Foreskin keratinocyte (primary cell): ENCODE measurements at places on chromosomes 2 and 18.

DNA sequence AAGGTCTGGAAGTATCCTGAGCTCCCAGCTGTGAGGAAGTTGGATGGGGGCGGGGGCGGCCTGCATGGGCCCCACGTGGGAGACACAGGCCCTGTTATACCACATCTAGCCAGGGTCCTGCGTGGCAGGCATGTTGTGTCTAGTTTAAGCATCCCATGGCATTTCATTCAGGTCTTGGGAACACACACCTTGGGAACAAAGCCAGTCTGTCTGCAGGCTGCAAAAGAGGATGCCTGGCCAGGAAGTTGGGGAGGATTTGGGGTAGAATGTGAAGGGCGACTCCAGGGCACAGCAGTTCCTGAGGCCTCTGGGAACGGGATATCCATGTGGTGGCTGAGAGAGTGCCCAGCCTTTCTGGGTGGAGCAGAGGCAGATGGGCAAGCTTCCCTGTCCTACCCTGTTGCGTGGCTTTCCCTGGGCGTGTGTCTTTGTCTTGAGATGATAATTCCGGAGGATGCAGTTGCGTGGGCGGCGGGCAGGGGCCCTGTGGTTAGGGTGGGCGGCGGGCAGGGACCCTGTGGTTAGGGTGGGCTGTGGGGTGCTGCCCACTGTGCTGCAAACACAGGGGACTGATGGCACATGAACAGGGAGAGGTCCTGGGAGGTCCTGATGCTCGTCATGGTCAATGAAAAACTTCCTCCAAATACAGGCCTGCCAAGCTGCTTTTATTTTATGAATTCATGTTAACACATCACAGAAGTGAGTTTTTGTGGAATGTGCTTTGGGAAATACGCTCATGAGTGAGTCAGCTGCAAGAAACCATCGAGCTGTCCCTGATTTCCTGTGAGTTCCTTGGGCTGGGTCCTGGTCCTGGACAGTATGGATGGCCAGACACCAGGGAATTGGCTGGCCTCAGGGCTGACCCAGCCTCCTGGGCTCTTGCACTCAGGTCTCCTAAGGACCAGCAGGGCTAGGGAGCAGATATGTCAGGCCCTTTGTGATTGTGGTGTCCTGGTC, 90.0 kb upstream of the HS6ST1 start:
- peak; percentile 71 for DNase-seq

DNA sequence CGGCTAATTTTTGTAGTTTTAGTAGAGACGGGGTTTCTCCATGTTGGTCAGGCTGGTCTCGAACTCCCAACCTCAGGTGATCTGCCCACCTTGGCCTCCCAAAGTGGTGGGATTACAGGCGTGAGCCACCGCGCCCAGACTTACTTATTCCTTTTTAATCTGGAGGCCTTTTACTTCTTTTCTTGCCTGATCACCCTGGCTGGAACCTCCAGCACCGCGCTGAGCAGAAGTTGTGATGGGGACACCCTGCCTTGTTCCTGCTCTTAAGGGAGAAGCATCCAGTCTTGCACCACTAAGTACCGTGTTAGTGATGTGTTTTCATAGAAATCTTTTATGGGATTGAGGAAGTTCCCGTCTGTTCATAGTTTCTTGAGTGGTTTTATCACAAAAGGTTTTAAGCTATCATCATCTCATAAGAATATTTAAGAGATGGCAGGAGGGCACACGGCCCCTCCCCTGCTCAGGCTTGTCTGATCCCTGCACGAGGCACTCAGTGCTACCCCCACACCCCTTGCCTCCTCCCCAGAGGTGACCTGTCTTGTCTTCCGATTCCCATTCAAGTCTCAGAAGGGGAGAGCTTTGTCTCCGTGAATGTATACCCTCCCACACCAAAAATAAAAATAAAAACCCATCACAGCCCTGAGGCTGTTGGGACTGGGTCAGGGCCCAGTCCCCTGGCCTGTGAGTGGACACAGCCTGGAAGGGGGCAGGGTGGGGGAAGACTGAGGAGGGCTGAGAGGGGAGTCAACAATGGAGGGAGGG, 65.3 kb upstream of the SMAD7 start:
- DNase-seq, result no peak

GRCh38 chr2:85145116-85145820, 12.1 kb downstream of the TCF7L1 start:
- no peak for DNase-seq

DNA sequence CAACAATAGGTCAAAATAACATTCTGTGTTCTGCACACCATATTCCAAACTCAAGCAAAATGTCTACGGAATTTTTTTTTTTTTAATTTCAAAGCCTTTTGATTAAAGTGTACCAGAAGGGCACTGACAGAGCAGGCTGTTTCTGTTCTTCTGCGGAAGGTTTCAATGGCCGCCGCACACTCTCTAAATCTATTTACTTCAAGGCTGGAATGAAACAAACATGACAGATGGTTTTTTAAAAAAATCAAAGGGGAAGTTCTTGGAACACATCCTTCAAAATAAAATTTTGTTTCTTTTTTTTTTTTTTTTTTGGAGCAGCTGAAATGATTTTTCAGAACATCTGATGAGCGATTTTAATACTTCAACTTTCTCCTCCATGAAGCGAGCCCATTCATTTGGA, 259.1 kb downstream of the TXNL1 start:
- no peak for DNase-seq

- DNase-seq, result no peak
Measured at GRCh38 chr18:74399091-74399887, 57.8 kb downstream of the DIPK1C start.

DNA sequence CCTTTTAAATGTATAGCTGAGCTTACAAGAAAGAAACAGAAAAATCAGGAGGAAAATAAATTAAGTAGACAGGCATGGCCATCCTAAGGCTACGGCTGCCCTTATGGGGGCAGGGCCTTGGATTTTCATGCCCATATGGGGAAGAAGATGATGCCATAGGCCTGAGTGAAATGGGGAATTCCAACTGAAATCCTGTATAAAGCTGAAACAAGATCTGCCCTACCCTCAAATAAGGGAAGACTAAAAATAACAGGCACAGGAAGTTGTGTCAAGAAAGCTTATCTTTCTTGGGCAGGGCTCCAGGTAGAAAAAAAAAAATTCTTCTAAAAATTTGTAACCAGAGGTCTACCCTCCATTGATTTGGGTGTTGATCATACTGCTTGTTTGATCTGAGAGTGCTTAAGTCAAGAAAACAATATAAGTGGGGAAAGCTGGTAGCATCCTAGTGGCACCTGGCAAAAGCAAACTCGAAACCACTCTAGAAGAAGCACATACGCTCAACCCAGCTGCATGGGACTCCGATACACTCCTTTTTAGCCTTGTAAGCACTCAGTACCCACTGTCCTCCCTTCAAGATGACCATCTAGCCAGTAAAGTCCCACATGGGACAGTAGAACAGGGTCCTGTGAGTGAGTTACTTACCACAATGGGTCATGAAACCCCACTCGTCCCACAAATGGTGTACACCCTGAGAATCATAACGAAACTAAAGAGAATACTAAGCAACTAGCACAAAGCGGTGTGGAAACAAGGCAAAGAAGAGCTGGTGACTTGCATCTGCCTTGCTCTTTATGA, 22.3 kb downstream of the DNAH7 start:
- DNase-seq, result peak; percentile 42

DNA sequence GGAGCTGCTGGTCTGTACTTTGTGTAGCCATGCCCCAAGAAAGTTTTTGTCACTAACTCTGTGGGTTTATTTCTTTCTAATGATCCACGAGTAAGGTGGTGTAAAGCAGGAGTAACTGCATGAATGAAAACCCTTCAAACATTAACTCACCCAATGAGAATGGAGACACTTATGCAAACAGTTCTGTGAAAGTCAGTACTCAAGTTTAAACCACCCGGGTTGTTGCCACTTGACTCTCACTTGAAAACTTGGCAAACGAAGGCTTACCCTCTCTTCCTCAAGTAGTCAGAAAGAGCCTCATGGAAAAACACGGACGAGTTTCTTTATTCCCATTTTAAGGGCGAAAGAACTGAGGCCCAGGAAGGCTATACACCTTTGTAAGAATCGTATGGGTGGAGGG, 117.5 kb downstream of the MMADHC start:
- DNase-seq, result no peak

DNA sequence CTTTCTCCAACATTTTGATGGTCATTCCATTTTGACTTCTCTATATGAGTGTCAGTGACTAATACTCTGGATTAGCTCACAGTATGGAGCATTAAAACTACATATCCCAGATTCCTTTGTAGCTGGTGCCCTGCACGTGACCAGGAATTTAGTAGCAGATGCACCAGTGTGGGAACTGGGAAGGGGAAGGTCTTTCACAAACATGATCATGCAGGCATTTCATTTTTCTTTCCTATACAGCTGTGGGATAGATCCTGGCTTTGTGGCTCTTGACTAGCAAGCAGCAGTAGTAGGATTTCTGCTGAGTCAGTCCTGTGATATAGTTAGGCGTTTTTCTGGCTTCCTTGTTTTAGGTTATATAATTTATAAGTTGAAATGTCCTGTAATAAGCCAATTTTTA, 971.0 kb upstream of the CDH2 start:
- DNase-seq, result peak; percentile 85

DNA sequence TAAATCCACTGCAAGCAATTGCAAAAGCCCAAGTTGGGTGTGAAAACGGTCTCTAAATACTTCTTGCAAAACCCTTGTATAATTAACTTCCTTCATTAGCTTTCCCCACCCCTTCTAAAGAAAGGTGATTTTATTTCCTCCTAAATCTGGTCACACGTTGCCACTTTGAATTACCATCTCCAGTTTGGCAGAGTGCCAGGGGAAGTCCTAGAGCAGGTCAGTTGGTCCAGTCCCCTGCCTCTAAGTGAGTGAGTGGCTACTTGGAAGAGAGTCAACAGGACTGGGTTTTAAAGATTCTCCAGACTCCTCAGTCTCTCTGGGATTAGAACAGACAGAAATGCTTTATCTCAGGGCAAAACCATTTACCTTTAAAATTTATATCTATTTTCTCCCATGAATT, 18.7 kb upstream of the LYPD6B start:
- no peak for DNase-seq

- DNase-seq, result peak; percentile 35
Measured at GRCh38 chr2:168064011-168064998, 183.1 kb downstream of the STK39 start.

DNA sequence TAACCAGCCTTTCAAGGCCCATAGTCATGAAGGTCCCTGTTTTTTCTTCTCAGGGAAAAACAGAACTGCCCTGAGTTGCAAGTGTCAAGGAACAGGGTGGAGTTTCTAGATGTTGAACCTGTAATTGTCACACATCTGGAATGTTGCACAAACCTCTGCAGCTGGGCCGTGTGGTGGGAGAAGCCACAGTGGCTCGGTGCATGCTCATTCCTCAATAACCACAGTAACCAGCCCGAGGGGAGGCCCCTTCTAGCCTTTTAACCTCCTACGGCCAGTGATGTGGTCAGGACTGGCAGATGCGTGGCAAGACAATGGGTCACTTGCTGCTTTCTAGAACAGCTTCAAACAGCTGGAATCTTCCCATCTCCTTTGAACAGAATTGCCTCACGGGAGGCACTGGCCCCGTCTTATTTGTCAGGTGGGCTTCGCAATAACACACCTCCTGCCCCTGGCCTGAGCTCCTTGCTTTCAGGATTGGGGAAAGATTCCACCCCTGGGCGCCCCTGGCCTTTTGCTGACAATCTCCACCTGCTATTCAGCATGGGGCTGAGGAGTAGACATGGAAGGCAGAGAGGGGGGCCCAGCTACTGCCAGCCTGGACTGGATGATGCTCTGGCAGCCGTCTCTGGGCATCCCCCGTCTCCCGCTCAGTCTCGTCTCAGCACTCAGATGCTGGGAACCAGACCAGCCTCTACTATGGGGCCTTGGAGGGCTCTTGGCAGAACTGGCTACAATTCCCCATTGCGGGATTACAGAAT, 102.9 kb downstream of the KLHL29 start:
- DNase-seq, result peak; percentile 16

DNA sequence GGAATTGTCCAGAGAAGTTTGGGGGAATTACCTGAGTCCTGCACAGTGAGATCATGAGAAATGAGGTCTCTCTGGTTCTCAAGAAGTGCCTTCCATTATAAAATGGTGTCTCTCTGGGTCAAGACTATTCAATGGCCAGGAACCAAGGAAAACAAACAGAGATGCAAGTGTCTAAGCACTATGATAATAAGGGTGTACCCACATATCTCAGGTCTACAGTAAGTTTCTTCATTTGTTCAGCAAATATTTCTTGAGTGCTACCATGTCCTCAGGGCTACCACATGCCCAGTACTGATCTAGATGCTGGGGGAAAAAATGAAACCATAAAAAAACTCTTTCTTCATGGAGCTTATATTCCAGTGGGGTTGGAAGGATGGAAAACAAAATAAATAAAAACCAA, 170.0 kb downstream of the ACKR3 start:
- DNase-seq, result no peak

- DNase-seq, result peak; percentile 83
Measured at GRCh38 chr18:4789506-4789905, 334.4 kb upstream of the DLGAP1 start.

- no peak for DNase-seq
Measured at GRCh38 chr2:104385743-104386142, 468.2 kb upstream of the POU3F3 start.

- peak; percentile 92 for DNase-seq
Measured at GRCh38 chr2:108199726-108200125, 40.0 kb upstream of the SULT1C3 start.

DNA sequence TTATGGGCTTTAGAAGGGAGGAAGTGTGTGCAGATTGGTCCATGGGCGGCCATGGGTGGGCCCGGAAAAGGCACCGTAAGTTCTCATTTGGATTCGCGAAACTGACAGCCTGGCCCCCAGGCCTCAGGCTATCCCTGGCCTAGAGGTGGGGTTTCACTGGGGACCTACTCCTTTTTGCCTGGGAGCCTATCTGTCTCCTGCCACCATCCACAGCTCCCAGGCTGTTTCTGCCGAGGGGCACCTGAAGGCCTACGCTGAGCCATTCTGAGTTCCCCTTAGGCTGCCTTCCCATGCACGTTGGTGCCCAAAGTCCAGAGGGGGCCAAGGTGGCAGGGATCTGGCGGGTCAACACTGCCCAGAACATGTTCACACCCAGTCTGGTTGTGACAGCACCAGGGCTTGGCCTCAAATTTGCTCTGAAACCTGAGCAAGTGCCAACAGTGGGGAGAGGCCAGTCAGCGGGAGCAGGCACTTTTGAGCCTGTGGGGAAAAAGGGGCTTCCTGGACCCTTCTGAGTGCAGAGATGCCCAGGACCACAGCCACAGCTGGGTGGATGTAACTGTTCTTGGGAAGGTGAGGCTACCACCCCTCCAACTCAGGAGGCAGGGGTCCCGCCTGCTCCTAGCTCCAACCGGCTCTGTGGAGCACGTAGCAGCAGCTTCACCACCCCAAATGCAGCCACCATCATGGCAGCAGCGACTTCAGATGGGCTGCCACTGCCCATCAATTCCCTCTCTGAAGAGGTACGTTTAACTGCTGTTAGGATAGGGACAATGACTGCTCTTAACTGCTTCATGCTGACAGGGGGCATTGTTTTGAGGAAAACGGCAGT, 73.6 kb upstream of the ZNF804A start:
- no peak for DNase-seq

GRCh38 chr2:36262581-36262980, 93.0 kb upstream of the CRIM1 start:
- no peak for DNase-seq

DNA sequence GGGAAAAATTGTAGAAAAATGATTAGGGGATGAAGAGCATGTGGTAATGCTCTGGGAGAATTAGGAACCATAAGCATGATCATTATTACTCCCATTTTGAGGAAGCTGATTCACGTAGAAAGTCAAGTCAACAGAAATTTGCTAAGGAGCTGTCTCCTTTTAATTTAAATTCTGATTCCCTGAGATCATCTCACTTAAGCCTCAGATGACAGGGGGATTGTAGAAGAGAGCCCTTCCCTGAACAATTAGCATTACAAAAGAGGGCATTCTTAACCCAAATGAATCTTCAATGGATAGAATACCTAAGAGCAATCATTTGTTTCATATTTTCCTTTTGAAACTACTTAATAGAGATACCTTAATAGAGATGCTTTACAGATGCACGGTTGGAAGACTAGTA, 267.9 kb downstream of the NYAP2 start:
- peak; percentile 48 for DNase-seq
